NCI-H1105 (cell line): ENCODE measurements at places on chromosomes 1 and 21.
A peak's percentile ranks its signal among the peaks of the same experiment; 100 is the strongest.

DNA sequence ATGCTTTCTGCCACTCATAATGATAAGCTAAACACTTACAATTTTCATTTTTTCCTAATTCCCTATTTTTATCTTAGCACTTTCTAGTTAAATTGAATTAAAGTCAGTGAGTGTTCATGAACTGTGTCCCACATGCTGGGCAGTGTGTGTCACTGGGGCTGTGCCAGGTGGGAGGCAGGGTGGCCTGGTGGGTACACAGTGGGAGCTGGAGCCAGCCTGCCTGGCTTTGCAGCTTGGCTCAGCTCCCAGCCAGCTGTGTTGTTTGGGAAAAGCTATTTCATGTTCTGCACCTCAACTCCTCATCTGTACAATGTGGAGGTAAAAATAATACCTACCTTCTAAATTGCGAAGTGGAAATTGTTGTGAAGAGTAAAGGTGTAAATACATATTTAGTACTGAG lies 238.4 kb downstream of the PLA2G4A start:
- DNase-seq = peak; percentile 77

GRCh38 chr21:39852726-39853500 lies 14.3 kb upstream of the PCP4 start:
- DNase-seq = no peak

GRCh38 chr1:65971547-65971946 lies 178.9 kb downstream of the PDE4B start:
- no peak for DNase-seq

GRCh38 chr1:41874903-41875411 lies 43.8 kb downstream of the HIVEP3 start:
- DNase-seq = no peak

GRCh38 chr1:221335161-221336101 lies 406.5 kb downstream of the DUSP10 start:
- no peak for DNase-seq

DNA sequence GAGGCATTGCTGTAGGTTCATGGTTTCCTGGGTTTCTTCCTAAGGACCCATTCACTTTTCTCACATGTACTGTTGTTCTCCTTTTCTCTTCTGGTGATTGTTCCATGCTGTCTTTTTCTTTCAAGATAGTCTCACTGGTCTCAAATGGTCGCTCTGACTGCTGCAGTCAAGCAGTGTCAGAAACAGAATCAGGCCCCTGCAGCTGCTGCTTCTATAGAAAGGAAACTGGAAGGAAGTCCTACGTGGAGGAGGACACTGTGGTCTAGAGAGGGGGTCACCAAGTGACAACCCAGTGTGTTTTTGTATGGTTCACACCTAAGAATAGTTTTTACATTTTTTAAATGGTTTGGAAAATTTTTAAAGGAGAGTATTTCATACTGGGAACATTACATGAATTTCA lies 2.4 kb downstream of the NECAP2 start:
- no peak for DNase-seq
